Stimulated activated CD8-positive, alpha-beta memory T cell treated with anti-CD3 and anti-CD28 coated beads, Interleukin-15, amount 100 ng/mL, for 4 hours (primary cell): ENCODE measurements at places on chromosomes 7 and 10.

DNA sequence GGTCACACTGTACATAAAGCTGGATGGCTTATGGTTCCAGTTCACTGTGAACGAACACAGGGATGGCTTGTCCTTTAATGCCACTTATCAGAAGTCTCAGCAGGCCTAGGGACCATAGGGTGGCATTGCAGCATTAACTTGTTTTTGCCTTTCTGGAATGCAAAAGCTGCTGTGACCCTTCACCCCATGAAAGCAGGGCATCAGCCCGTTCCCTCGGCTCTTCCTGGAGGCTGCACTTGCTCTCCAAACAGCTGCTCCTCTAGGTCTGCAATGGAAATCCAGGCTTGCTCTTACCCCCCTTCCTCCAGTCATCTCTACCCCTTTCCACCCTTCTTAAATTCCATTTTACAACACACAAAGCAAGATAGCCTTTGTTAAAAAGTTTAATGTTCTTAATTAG is 17.9 kb upstream of the NEUROD6 start:
- DNase-seq: no peak

DNA sequence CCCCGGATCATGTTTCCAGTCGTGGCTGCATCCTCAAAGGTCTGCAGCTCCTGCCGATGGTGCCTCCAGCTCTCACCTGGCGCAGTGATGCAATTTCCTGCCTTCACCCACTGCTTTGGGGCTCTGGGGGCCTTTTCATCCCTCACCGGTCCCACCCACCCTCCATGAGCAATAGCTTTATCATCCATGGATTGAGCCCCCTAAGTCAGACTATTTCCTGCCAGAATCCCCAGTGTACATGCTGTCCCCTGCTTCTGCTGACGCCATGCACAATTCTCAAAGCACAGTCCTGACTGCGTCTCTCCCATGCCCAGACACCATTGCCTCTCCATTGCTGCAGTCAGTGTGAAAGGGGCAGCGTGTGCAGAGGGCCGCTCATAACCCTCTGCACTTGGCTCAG is 49.7 kb downstream of the FAM241B start:
- DNase-seq: no peak

- DNase-seq: no peak
Measured at GRCh38 chr10:110474017-110474416, 23.7 kb upstream of the DUSP5 start.

DNA sequence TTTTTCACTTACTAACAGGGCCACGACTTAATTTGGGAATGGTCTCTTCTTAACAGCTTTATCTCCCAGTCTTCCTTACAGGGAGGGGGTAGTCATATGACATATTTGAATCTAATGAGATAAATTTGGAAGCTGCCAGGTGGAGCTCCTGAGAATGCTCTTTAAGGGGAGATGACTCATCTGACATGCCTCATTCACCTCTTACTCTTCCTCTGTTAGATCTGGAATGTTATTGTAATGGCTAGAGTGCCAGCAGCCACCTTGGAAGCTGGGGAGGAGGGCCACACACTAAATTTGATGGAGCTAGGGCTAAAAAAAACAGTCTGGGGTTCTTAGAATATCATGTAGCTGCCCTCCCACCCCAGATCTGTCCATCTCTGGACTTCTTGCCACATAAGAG is 22.7 kb downstream of the HECW1 start:
- DNase-seq: no peak

DNA sequence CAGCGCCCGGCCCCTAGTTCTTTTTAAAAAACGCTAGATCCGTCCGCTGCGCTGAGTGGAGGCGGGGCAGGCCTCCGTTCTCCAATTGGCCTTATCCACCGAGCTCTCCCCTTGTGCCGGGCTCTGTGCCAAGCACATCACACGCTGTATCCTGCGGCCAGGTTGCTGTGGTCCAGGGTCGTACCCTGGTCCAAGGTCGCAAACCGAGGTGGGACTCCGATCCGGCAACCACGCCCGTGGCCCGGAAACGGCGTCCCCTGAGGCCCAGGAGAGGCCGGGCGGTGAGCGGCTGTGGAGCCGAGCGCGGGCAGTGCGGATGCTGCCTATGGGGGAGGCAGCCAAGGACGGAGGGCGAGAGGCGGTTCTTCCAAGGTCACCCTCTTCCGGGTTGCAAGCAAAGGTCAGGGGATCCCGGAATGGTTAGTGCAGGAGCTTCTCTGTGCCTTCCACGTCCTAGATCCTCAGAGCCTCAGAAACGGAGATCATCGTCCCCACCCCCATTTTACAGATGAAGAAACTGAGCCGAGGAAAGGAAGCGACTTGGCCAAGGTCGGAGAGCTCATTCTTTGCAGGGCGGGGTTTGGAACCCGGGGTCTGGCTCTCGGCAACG is 72.4 kb upstream of the LRRC4 start:
- no peak for DNase-seq

DNA sequence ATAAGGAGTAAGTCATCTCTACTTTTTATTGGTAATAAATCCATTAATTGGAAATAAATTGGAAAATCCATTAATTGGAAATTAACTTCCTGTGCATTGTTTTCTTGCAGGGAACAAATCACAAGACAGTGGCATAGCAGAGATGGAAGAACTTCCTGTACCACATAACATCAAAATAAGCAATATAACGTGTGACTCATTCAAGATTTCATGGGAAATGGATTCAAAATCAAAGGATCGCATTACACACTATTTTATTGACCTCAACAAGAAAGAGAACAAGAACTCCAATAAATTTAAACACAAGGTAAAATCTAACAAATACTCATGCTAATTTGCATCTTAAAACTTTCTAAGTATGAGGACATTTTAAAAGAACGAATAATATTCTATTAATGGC is 57.8 kb downstream of the PHYHIPL start:
- no peak for DNase-seq

- DNase-seq: no peak
Measured at GRCh38 chr7:129136887-129137642, 7.4 kb upstream of the TSPAN33 start.

GRCh38 chr10:103564776-103565520 is 71.4 kb downstream of the NEURL1 start:
- no peak for DNase-seq

- DNase-seq: peak; percentile 75
Measured at GRCh38 chr10:70602665-70603448, at the start of gene PRF1. Gene PRF1, minus strand, starts transcription at chr10:70602741. Its CDS starts 1,839 bp downstream, at chr10:70600902.

- DNase-seq: no peak
Measured at GRCh38 chr7:93147363-93147762, 822 bp downstream of the SAMD9L start.

DNA sequence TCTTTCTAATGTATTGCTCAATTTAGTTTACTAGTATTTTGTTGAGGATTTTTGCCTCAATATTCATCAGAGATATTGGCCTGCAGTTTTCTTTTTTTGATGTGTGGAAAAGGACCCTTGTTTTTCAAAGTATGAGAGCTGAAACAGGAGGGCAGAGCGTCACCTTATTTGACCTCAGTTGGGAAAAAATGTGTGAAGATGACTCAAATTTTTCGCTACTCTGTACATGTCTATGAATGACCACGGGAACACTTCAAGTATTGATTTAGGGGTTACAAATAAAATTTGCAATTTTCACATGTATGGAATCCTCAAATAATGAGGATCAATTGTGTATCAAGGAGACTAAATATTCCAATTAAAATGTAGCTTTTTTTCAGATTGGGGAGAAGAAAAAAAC is 103.1 kb downstream of the ZFAND4 start:
- DNase-seq: no peak

DNA sequence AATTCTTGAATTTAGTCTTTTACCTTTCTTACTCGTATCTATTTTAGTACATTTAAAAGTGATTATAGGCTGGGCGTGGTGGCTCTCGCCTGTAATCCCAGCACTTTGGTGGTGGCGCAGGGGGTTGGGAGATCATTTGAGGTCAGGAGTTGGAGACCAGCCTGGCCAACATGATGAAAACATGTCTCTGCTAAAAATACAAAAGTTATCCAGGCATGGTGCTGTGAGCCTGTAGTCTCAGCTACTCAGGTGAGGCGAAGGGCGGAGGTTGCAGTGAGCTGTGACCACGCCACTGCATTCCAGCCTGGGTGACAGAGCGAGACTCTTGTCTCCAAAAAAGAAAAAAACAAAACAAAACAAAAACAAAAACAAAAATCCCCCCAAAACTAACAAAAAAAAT is 12.2 kb downstream of the PRKCQ start:
- no peak for DNase-seq
